ENCODE measurements at places on chromosomes 7 and 10.
A peak's percentile ranks its signal among the peaks of the same experiment; 100 is the strongest.

DNA sequence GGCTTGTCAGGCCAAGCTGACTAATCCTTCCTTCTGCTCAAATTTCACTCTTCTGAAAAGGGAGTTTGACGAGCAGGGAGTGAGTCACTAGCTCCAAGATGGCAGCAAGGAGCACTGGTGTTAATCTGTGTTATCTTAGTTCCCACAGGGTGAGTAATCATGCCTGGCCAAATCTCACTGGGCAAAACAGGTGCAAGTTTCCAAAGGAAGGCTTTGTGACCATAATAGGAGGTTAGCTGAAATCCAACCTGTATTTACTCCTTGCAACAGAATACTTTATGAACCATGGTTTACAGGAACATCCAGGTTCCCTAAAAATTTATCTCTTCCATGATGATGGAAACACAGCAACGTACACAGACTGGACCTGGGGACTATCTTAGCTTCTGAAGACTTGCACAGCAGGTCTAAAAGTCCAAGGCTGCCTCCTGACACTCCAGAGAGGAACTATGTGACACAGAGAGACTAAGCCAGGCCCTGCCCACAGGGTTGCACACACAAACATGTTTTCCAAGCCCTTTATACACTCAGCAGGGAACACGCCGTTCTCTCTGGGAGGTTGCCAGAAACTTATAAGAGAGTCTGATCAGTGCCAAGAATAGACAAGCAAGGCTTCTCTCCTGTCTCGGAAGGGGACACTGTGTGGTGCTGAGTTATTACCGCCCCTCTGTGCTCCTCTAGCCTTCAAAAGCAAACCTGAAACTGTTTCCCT, 46.3 kb downstream of the PDK4 start:
- DNase-seq: peak; percentile 96

DNA sequence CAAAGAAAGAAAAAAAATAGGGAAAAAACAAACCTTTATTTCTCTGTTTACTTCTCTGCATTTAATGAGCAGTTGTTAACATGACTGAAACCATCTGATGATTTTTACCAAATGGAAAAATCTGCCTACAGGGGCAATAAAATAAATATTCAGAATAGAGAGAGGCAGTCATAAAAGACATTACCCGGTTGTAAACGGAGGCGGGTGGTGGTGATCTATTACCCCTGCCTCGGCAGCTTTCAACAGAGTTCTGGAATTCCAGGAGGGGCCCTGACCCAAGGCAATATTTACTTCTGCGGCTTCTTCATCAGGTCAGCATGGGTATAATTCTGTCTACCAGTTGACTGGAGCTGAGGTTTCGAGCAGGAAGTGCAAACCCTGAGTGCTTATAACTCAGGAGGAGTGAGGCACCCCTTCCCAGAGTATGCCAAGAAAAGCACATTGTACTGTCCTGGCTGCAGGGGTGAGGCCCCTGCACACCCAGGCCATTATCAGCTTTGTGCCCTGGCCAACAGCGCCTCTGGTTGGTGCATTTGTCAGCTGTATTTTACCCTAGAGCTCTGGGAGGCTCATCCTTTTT, 8.2 kb upstream of the CXCL12 start:
- no peak for DNase-seq

DNA sequence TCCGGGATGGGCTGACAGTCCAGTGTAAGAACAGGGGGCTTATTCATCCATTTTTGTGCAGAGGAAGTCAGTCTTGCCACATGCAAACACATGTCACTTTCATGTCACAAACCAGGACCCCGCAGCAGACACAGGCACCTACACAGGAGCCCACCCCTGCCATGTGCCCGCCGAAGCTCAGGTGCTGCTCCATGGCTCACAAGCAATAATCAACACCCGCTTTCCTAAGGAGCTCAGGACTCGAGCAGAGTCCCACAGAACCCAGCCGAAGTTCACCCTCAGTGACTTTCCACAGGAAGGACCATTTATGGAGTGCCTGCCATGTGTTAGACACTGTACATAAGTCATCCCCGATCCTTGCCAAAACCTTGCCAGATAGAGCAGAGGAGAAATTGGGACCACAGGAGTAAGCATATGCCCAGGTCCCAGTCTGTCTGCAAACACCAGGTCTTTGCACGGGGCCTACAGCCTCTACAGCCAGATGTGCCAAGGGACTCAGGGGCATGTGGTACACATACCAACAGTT, 99.4 kb downstream of the EBF3 start:
- DNase-seq: no peak

- DNase-seq: no peak
These were observed 100.0 kb upstream of the WNT16 start for GRCh38 chr7:121228779-121229178.

DNA sequence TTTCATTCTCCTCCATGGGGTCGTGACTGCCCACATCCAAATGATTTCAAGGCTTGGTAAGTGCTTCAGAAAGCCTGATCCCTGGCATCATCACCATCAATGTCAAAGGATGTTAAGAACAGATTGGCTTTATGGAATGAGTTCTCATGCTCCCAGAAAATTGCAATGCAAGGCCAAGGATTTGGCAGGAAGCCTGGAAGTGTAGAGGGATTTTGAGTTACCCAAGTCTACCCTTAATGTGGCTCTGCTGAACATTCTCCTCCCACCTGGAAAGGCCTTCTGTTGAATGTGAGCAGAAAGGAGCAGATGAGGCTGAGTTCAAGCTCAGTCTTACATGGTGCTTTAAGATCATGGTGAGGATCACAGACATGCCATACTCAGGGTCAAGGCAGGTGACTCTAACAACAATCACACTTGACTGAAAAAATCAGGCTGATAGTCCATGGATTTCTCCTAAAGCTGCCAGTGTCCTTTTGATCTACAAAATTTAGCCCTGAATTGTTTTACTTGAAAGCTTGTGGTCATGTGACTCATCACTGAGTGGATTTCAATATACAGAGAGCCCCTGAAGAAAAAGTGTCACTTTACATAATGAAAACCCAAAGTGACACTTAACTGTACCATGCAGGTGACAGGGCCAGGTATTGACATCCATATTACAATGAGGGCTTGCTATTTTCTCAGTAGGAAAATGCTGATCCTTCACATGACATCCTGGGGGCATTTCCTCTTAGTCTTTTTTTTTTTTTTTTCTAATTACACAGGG, 111.1 kb upstream of the PDLIM1 start:
- no peak for DNase-seq

- peak; percentile 38 for DNase-seq
These were observed 32.6 kb downstream of the PIP4K2A start for GRCh38 chr10:22681783-22682183.

DNA sequence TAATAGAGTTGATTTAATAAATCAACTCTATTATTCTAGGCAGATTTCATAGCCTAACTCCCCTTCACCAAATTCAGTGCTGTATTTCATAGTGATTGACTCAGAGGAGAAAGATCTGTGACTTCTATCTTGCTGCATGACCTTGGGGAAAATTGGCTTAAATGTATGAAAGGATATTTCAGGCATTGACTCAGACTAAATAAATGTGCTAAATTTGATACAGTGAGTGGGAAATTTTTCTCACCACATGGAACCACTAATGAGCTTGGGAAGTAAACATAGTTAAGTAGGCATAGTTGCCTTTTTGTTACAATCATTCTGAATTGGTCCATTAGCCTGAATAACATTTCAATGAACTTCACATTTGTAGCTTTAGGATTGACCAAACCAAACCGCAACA, 89.0 kb upstream of the PRPS1L1 start:
- no peak for DNase-seq

GRCh38 chr7:96654630-96655188, 54.9 kb downstream of the SEM1 start:
- DNase-seq: no peak

- DNase-seq: peak; percentile 52
These were observed 66.2 kb downstream of the FAM241B start for GRCh38 chr10:69696073-69696731.
